Activated naive CD4-positive, alpha-beta T cell treated with anti-CD3 and anti-CD28 coated beads for 36 hours (primary cell): ENCODE measurements at places on chromosomes 12 and 14.
A peak's percentile ranks its signal among the peaks of the same experiment; 100 is the strongest.

DNA sequence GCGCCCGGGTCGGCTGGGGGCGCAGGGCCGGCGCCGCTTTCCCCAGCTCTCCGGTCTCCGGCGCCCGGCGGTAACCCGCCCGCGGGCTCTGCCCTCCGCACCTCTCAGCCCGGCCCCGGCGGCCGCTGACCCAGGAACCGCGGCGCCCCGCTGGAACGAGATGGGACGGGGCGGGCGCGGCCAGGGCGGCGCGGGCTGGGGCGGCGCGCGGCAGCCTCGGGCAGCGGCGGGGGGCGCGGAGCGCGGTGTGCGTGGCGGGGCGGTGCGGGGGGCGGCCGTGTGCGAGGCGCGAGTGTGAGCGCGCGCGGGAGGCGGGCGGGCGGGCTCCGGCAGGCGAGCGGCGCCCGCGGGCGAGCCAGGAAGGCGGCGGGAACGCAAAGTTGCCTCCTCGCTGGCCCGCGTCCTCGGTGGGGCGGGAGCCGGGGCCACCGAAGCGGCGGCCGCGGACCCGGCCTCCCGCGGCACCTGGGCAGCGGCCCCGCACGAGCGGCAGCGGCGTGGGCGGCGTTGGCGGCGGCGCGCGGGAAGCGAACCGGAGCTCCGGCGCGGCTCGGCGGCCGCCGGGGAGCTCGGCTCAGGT is 671 bp upstream of the DIO3 start:
- peaks cover 47% of the 10 kb centered on the region for H3K27me3 ChIP-seq
- no peak for DNase-seq
- H3K4me1 ChIP-seq, result peaks cover 12% of the 10 kb centered on the region
- H3K36me3 ChIP-seq, result peaks cover 3% of the 10 kb centered on the region
- no peak overlapping the region for H3K27ac ChIP-seq

DNA sequence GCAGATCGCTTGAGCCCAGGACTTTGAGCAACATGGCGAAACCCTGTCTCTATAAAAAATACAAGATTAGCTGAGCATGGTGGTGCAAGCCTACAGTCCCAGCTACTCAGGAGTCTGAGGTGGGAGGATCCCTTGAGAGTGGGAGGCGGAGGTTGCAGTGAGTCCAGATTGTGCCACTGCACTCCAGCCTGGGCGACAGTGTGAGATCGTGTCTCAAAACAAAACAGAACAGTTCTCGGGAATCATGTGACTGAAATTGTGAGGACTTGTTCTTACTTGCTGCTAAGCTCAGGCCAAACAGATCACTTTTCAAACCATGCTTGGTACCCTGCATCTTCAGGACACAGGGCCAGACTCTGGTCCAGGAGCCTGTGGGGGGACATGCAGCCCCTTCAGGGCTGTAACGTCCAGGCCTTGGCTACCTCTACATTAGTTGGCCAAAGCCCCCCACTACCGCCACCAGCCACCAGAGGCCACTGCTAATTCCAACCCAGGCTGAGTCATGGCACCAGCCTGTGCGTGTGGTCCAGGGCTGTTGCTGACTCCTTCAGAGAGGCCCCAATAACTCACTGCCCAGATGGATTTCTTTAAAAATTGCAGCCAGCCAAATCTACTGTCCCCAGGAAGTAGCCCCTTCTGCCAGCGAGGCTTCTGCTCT is 33.4 kb upstream of the SYNDIG1L start:
- no peaks in the 10 kb centered on the region for H3K4me1 ChIP-seq
- DNase-seq, result peak; percentile 51
- no peak overlapping the region for H3K27ac ChIP-seq
- peaks cover 5% of the 10 kb centered on the region for H3K27me3 ChIP-seq

DNA sequence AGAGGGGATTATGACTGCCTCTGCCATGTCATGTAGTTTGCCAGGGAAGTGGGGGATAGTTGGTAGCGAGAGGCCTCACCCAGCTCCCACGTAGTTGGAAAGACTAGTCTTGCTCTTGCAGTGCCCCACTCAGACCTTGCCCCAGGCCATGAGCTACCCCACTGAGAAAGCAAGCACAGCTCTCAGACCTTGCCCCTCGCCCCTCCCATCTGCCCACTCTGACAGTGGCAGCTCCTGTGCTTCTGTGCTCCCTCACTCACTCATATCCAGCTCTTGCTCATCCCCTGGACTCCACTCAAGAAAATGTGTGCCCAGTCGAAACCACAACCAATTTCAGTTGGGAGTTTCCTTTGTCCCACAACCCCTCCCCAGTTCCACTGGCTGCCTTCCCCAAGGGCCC is 55.5 kb upstream of the BDKRB2 start:
- no peak for DNase-seq
- H3K27ac ChIP-seq, result no peak overlapping the region
- no peaks in the 10 kb centered on the region for H3K36me3 ChIP-seq
- H3K27me3 ChIP-seq, result no peaks in the 10 kb centered on the region
- H3K4me3 ChIP-seq, result no peak overlapping the region

DNA sequence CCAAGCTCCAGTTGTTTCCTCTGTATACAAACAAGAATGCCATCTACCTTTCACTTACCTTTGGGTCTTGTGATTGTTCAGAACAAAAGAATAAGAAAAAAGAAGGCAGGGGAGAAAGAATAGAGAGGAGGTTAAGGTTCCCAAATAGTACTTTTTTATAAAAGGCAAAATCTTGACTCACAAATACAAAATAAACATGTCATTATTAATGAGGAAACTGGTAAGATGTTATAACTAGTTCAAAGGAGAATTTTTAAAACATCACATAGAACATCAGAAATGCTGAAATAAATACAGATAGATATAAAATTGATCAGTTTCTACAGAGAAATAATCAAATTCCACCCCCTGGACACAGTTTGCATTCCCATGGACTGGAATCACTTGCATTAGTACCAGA is 446.7 kb upstream of the CCDC196 start:
- no peaks in the 10 kb centered on the region for H3K36me3 ChIP-seq
- no peaks in the 10 kb centered on the region for H3K27me3 ChIP-seq
- H3K27ac ChIP-seq, result no peak overlapping the region
- no peak for DNase-seq
- no peaks in the 10 kb centered on the region for H3K4me1 ChIP-seq

- H3K27ac ChIP-seq, result peak overlapping the region; percentile 81
- DNase-seq, result no peak
- H3K4me1 ChIP-seq, result peaks cover 28% of the 10 kb centered on the region
- H3K27me3 ChIP-seq, result no peaks in the 10 kb centered on the region
- H3K4me3 ChIP-seq, result peak overlapping the region; percentile 85
- H3K36me3 ChIP-seq, result peaks cover 1% of the 10 kb centered on the region
Measured at GRCh38 chr12:123363390-123363739, 1.3 kb downstream of the SBNO1 start.

- peaks cover 89% of the 10 kb centered on the region for H3K4me1 ChIP-seq
- no peak for DNase-seq
- H3K27me3 ChIP-seq, result no peaks in the 10 kb centered on the region
- H3K36me3 ChIP-seq, result peaks cover 58% of the 10 kb centered on the region
- no peak overlapping the region for H3K4me3 ChIP-seq
Measured at GRCh38 chr14:61481701-61482100, 160.3 kb downstream of the PRKCH start.

DNA sequence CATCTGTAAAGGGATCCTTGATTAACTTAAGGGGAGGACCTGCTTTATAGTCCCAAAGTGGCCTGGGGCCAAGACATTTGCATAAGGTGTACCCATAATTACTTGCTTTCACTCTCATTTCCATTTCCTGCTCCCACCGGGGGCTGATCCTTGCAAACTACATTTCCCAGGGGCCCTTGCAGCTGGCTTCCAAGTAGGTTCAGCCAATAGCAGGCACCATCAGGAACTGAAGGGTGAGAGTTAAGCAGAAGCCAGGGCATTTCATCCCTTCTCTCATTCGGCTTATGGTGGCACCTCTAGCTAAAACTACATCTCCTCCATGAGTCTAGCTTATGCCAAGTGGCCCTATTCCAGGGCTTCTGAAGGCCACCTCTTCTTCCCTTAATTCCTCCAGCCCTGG is 88.8 kb downstream of the CCDC60 start:
- no peaks in the 10 kb centered on the region for H3K4me1 ChIP-seq
- DNase-seq, result no peak
- H3K27ac ChIP-seq, result no peak overlapping the region
- H3K4me3 ChIP-seq, result no peak overlapping the region
- no peaks in the 10 kb centered on the region for H3K36me3 ChIP-seq

DNA sequence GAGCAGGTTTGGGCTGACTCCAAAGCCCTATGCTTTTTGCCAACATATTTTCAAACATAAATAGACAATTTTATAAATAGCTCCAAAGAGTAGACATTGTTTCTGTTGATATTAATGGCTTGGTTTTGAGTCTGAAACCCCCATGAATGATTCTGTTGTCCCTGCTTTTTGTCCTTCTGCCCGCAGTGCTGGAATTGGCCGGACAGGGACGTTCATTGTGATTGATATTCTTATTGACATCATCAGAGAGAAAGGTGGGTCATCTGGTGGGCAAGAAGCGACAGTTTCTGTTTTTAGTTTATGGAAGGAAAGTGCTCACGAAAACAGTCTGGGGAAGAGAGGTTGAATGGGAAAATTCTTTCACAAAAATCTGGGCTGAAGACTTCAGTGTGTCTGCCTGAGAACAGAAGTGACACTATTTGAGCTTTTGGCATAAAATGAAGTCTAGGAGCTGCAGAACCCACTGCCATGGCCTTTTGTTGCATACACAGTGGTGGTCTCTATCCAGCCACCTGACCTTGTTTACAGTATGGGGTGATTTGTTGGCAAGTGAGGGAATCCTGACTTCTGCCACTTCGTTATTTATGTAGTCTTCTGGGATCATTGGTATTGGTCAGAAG is 69.6 kb downstream of the PTPN11 start:
- no peak overlapping the region for H3K4me3 ChIP-seq
- peaks cover 51% of the 10 kb centered on the region for H3K36me3 ChIP-seq
- H3K27me3 ChIP-seq, result no peaks in the 10 kb centered on the region
- H3K4me1 ChIP-seq, result no peaks in the 10 kb centered on the region
- no peak overlapping the region for H3K27ac ChIP-seq

DNA sequence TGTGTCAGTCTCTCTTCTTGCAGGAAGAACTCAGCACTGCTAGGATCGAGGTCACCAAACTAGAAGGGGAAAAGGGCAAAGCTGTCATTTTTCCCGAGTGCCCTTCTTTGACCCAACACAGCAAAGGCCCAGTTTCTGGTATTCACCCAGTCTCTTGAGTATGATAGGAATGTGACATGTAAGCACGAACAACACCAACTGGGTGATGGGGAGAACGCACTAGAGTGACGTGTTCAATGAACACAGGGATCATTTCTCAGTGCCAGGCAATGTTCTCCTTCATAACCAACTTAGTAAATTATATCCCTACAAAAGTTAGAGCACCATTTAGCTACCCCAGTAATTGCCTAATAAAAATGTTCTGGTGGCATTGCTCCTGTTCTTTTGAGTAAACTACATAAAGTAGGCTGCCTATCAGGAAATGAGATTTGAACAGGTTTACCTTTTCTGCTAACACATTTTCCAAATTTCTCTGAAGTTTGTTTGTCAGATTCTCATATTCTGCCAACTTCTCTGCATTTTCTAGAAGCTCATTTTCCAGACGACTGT is 64.5 kb downstream of the NIN start:
- DNase-seq, result no peak
- no peak overlapping the region for H3K4me3 ChIP-seq
- no peak overlapping the region for H3K27ac ChIP-seq
- H3K36me3 ChIP-seq, result peaks cover 56% of the 10 kb centered on the region
- H3K4me1 ChIP-seq, result peaks cover 26% of the 10 kb centered on the region

DNA sequence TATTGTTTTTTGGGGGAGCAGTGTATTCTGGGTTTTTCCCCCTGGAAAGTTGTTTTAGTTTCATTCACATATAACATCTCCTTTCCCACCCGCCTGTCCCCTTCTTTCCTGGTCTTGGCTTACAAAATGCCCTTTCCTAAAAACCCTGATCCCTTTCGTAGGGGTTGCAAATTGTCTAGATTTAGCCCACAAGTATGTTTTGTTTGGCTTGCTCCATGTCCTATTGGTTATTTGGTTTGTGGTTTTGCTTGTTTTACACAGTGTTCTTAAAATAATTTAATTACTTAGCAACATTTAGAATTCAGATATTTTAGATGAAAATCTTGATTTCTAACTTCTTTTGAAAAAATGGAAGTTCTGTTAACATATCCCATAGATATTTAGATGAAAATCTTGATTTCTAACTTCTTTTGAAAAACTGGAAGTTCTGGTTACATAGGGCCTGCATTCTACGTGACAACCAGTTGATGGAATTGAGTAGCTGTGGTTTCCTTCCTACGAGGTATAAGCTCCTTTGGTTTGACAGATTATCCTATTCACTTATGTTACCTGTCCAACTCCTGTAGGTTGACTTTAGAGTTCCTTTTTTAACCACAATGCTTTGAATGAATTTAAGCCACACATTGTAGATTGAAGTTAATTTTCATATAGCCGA is 89.2 kb upstream of the TMEM263 start:
- no peak overlapping the region for H3K27ac ChIP-seq
- DNase-seq, result no peak
- no peak overlapping the region for H3K4me3 ChIP-seq
- peaks cover 10% of the 10 kb centered on the region for H3K4me1 ChIP-seq

- DNase-seq, result no peak
- H3K27me3 ChIP-seq, result peaks cover 10% of the 10 kb centered on the region
Measured at GRCh38 chr12:88947486-88948043, 367.3 kb upstream of the KITLG start.

DNA sequence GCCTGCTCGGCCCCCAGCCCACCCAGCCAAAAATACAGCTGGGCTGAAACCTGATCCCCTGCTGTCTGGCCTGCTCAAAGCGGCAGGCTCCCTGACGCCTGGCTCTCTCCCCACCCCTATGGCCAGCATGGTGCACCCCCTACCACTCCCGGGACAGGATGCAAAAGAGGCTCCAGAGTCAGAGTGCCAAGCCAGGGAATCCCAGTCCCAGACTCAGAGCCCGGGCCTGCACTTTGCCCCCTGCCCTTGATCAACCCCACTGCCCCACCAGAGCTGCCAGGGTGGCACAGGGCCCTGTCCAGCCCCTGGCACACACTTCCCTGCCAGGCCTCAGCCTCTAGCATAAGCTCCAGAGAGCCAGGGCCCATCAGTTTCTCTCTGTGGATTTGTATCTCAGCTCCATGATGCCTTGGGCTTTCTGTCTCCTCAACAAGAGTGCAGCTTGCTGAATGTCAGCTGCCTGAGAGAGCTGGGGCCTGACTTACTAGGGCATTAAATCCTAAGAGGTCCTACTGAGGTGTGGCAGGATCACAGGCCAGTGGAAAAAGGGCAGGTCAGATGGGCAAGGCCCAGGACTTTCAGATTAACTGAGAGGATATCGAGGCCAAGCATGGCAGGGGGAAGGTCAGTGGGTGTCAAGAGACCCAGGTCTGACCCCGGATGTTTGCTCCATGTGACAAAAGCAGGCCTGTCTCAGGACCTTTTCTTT is 13.9 kb downstream of the ACVRL1 start:
- no peak overlapping the region for H3K4me3 ChIP-seq
- no peak overlapping the region for H3K27ac ChIP-seq
- DNase-seq, result no peak
- H3K27me3 ChIP-seq, result no peaks in the 10 kb centered on the region

- H3K27me3 ChIP-seq, result no peaks in the 10 kb centered on the region
- no peak overlapping the region for H3K27ac ChIP-seq
- no peaks in the 10 kb centered on the region for H3K4me1 ChIP-seq
- no peak for DNase-seq
- no peak overlapping the region for H3K4me3 ChIP-seq
Measured at GRCh38 chr12:33488036-33488435, 48.4 kb upstream of the SYT10 start.

- no peaks in the 10 kb centered on the region for H3K4me1 ChIP-seq
- no peaks in the 10 kb centered on the region for H3K36me3 ChIP-seq
- peaks cover 38% of the 10 kb centered on the region for H3K27me3 ChIP-seq
- no peak overlapping the region for H3K27ac ChIP-seq
Measured at GRCh38 chr14:100905166-100905565, 1.6 kb upstream of the RTL1 start.

GRCh38 chr12:78340406-78340805 is 509.7 kb downstream of the NAV3 start:
- H3K36me3 ChIP-seq, result no peaks in the 10 kb centered on the region
- H3K27ac ChIP-seq, result no peak overlapping the region
- no peaks in the 10 kb centered on the region for H3K27me3 ChIP-seq
- H3K4me3 ChIP-seq, result no peak overlapping the region
- no peaks in the 10 kb centered on the region for H3K4me1 ChIP-seq
